HL-60 (cell line): ENCODE measurements at places on chromosomes 7 and 10.

GRCh38 chr7:134809616-134810015 is 30.2 kb downstream of the CALD1 start:
- no peak for DNase-seq

DNA sequence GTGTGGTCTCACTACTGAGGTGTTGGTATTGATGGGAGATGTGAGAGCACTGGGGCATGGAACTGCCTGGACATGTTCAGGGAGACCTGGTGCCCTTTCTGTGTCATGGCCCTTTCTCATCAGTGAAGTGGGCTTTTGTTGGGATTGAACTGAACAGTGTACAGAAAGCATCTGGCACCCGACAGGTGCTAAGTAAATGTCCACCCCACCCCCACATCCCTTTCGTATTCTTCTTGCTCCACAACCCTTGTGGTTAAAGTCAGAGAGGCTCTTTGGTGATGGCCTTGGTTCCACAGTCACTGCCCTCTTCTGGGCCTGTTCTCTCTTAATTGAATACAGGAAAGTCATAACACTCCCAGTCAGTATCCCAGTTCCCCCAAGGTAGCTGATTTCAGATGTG is 5.4 kb downstream of the NOM1 start:
- no peak for DNase-seq

DNA sequence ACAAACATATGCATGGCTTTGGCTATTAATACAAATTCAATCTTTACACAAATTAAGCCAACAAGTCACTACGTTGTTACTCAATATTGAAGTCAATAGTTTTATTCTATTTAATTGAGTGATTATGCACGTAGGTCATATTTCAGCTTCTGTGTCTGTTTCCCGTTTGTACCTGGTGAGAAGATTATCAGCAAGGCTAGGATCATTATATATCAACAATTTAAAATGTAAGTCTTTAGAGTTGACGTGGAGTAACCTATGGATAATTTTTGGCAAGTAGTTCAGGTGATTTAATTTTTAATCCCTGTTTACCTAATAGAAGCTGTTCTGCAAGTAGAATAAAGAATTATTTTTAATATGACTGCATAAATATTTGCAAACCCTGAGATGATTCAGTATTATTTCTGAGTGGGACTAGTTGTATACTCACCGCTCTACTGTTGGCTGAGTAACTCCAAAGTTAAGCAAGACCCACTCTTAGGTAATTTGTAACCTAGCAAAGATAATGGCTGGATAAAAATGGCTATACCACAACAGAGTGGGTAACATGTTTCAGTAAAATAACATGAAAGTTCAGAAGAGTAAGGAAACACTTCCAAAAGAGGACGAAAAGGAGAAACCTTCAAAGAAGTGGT is 161.0 kb downstream of the HGF start:
- no peak for DNase-seq

DNA sequence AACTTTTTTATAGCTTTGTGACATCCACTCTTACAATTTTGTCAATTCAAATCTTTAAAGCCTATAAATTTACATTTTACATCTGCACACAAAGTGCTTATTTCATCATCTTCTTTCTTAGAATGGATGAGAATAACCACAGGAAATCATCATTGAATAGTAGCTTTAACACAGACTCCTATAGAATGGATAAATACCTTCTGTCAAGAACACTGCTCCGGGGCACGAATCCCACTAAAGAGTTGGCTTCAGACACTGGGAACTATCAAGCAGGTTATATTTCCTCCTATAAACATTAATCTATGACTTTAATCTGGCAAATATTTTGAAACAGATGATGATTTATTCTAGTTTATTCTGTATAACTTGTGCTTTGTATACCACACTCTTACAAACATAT is 269.7 kb upstream of the TPK1 start:
- DNase-seq, result no peak

- DNase-seq, result no peak
Measured at GRCh38 chr7:158068853-158069252, 518.8 kb downstream of the PTPRN2 start.

DNA sequence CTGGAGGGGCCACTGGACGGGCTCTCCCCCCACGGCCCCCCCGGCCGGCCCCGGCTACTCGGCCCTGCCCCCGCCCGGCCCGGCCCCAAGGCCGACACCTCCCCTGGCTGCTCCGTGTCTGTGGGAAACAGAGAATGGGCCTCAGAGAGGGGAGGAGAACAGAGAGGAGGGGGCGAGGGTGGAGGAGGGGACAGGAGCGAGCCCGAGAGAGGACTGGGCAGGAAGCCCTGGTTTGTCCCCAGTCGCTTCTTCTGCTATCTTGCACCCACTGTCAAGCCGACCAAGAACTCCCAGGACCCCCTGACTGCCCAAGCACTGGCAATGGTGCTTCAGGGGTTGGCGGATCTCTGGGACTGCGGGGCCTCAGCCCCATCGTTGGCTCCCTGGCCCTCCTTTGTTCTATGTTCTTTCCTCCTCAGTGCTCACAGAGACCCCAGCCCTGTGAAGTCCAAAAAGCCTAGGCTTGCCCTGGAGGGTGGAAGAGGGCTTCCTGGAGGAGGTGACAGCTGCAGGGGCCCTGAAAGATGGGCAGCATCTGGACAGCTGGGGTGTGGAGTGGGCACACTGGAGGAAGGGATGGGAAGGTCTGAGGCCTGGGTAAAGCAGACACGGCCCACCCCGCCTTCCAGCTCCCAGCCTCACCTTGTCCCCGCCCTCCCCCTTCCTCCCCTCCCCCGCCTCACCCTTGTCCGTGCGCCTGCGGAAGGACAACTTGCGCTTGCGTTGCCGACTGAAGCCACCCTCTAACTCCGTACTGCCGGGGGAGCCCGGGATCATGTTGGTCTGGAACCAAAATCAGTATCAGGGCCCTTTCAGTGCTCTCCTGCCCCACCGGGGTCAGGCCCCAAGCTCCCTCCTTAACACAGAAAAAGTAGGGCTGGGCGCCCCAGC is 30.1 kb downstream of the KCNH2 start:
- DNase-seq, result no peak

- DNase-seq, result no peak
Measured at GRCh38 chr7:96136600-96137239, 185.2 kb downstream of the SLC25A13 start.

- peak; percentile 42 for DNase-seq
Measured at GRCh38 chr7:101094791-101095375, 9.6 kb downstream of the TRIM56 start.

DNA sequence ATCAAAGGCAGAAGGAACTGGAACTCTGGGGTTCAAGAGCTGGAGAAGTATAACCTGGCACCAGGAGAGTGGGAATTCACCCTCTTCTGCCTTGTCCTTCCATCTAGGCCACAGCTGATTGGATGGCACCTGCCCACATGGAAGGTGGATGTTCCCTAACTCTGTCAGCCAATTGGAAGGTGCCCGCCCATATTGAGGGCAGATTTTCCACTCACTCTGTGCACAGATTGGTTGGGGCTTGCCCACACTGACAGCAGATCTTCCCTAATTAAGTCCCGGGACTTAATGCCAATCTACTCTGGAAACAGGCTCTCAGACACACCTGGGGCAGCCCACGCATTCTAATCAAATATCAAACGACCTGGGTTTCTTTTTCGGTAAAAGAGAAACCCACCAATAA is 1142.3 kb upstream of the CELF2 start:
- no peak for DNase-seq

DNA sequence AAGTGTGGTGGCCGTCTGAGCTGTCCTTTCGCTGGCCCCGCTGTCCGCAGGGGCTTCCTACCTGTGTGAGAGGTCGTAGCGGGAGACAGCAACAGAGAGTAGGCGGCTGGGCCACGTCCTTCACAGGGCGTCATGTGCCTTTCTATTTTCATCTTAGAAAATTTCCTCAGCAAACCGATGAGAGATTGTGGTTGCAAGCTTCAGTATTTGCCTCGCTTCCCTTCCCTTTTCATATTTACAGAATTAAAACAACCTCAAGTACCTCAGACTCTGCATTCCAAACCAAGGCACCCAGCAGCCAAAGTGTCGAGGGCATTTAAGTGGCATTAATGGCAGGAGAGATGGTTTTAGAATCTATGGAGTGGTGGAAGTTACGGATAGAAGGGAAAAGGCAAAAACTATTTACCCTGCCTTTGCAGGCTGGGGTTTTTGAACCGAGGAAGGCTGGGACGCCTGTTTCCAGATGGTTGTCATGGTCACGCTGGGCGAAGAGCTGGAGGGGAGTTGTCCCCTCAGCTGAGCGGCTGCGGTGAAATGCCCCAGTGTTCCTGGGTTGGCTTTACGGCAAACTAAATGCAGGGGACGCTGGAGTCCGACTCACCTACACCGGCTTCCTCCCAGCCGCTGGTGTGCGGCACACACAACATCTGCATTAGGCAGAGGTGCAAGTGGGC is 41.9 kb downstream of the WIPI2 start:
- DNase-seq, result peak; percentile 23

DNA sequence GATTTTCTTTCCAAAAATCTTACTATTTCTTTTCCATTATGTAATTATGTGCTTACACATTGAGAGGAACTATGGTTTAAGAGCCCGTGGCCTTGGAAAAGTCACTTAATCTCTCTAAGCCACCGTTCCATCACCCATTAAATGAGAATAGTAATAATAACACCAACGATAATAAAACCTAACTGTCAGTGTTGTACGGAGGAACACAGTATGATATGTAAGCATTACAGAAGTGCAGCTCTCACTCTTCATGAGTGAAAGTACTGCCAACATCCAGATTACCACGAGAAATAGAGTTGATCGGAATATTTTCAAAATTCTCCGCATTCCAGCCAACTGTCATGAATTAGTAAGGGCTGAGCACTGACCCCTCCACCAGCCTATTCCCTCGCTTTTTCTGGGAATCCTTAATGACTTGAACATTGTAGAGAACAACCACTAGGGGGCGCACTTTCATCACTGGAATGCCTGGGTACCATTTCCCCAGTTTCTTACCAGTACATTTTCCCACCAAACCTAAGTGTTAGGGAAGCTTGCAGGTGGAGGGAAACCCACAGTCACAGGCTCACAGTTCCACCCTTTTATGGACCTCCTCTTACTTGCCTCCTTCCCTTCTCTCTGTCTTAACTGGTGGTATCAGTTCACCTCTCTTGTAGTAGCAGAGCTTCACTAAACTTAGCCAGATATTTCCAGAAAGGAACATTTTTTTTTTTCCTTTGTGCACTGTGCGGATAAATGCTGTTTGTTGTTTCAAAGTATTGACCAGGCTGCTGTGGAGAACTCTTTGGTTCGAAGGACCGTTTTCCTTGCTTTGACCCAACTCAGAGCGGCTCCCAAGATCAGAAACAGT is 27.8 kb downstream of the NKX2-3 start:
- DNase-seq, result peak; percentile 49

DNA sequence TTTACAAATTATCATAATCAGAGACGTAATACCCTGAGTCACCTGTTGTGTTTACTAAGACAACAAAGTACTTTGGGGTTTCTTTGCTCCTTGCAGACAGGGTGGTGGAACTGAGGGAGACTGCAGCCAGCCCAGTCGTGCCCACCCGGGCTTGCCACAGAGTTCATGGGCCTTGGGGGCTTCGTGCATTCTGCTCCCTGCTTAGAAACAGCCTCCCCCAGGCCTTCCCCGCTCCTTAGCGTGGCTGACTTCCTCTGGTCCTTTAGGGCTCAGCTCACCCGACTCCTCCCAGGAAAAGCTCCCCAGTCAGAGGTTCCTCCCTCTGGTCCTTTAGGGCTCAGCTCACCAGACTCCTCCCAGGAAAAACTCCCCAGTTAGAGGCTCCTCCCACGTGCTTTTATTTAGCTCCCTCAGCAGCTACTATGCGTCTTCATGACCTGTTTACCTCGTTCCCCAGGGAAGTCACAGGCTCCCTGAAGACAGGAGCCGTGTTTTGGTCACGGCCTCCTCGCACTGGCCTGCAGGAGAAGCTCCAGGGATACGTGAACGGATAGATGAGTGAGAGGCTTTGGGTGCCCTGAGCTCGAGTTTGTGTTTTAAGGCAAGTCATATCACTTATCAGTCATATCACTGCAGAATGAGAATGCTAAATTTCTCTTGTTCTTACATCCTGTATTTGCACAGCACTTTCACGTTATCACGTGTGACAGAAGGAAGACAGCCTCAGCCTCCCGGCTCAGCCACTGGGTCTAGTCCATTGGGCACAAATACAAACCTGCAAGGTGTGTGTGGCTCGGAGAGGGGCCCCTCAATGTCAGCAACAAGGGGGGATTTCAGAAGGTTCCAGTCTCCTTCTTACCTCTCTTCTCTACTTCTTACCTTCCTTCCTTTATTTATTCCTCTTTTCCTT is 52.7 kb upstream of the VIPR2 start:
- peak; percentile 57 for DNase-seq

DNA sequence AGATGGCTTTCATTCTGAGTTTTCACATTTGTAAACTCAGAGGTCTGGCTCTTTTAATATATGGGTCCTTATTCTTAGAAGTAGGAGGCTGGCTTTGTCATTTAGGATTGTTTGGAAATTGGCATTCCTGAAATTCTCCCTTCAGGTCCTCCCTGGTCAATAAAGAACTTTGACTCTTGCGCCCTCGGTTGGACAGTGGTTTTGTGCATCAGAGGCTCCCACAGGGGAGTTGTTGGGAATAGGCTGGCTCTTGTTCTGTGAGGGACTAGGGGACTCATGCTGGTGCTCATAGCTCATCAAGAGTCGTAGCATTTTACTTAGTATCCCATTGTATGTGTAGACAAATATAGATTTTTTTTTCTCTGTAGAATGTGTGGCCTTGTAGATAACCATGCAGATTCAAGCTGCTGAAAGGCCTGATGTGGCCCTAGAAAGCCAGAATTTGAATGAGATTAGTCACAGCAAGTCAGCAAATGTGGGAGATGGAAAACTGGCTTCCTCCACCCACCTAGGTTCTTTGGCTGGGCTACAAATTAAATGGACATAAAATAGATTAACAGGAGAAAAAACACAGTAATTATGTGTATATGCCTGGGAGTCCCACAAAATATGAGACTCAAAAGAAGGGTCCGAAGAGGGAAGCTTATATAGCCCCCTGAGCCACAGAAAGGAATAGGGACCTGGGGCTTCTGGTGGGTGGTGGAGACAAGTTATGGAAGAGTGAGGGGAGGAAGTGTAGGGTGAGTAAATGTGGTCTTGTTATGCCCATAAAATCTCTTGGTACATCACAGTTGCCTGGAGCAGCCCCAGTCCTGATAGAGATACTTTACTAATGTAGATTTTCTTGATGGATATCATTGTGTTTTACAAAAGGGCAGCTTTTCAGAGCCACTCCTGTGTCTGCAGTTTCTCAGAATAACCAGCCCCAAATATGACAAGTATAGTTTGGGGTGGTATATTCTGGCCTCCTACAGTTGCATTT is 94.6 kb upstream of the BTBD16 start:
- no peak for DNase-seq

DNA sequence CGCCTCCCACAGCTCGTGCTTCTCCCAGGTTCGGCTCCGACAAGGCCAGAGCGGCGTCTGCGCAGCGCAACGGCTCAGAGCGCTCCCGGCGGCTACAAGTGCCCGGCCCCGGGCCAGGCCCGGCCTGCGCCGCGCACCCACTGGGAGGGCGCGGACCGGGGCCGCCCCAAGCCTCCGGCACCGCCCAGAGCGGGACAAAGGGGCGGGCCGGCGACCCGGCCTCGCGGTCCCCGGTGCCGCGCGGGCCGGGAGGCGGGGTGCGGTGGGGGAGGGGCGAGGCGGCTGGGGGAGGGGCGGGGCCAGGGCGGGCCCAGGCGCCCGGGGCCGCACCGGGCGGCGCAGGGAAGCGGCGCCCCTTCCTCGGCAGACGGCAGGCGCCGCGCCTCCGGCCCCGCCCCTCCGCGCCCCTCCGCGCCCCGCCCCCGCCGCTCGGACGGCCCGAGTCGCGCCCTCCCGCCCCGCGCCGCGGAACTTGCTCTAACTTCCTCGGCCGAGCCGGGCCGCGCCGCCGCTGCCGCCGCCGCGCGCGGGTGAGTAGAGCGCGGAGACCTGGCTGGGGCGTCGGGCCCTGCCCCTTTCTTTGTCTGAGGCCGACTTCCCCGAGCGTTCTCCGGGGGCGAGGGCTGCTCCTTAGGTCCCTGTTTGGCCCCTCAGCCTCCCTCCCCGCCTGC is at the start of gene TSPAN14:
TSS of gene TSPAN14 (plus strand) at position 469 of the 671 bp plus-strand sequence. CDS start 34,924 bp downstream, outside the sequence.
- peak; percentile 67 for DNase-seq
